NCI-H1436 (cell line): ENCODE measurements at places on chromosomes 11 and 22.

DNA sequence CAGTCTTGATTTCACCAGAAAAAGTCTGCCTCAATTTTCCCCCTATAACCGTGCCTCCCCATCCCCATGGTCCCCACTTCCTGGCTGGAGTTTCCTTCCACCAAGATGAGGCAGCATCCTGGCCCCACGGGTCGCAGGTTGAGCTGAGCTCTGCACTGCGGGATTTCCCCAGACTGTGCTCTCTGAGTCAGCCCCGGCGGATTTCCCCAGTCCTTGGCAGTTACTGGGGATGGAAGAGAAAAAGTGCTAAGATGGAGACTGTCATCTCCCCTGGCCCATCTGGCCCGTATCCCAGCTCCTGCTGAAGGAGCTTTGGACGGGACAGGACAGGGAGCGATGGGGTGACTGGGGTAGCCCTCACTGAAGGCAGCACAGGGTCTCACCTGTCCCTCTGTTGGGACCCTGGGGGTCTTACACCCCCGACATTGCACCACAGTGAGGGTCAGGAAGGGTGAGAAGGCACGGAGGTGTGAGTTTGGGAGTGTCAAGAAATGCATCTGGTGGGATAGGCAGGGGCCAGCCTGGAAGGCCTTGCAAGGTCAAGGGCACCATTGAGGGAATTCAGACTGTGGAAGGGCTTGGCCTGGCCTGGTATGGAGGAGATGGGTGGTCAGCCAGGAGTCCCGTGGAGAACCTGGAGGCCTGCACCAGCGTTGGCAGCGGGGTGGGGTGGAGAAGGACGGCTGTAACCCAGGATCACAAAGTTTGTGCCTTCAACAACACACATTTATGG lies 36.5 kb downstream of the NADSYN1 start:
- DNase-seq, result no peak

DNA sequence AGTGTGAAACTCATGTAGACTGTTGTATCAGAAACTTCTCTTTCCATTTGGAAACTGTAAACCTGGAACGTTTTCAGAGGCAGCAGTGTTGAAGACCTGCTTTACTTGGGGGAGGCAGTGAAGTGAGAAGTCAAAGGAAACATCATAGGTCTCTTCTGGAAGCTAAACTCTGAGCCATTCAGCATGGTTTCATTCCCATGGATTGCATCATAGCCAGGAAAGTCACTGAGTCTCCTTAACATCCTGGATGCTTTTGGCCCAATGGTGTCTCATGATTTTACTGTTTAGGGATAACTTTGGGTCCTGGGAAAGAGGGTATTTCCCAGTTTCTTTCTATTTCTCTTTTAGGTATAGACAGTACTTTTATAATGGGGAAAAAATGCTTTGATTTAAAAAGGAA lies 153.2 kb upstream of the E2F8 start:
- DNase-seq, result no peak

- no peak for DNase-seq
Observed at GRCh38 chr11:22392561-22392960, 54.4 kb downstream of the SLC17A6 start.

- no peak for DNase-seq
Observed at GRCh38 chr11:34977089-34977912, 60.9 kb downstream of the PDHX start.

GRCh38 chr11:60931917-60932316 lies 7.7 kb downstream of the TMEM132A start:
- no peak for DNase-seq

DNA sequence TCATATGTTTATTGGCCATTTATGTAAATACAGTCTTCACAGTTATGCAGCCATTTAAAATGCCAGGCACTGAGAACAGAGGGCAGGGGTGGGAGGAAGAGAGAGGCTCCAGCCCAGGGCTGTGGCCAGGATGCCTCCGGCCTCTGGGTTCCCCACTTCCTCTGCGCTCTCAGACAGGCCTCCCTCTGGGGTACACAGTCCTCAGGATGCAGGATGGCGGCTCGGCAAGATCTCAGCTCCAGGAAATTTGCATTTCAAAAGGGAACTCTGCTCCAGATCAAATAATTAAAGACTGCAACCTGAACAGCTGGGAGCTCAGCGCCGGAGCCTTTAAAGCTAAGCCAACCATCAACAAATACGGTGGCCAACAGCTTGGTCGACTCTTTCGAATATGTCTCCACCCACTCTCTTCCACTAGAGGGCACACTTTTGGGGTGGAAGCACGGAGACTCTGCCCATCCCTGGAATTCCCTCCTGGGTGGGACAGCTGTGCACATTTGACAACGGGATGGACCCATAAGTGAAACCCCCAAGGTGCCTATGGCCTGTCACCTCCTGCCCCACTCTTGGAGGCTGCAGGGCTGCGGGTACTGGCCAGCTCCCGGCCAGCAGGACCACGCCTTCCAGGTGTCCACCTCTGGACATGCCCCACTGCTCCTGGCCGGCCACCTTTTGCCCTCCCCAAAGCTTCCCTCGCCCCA lies 1044.7 kb downstream of the BRD1 start:
- no peak for DNase-seq

DNA sequence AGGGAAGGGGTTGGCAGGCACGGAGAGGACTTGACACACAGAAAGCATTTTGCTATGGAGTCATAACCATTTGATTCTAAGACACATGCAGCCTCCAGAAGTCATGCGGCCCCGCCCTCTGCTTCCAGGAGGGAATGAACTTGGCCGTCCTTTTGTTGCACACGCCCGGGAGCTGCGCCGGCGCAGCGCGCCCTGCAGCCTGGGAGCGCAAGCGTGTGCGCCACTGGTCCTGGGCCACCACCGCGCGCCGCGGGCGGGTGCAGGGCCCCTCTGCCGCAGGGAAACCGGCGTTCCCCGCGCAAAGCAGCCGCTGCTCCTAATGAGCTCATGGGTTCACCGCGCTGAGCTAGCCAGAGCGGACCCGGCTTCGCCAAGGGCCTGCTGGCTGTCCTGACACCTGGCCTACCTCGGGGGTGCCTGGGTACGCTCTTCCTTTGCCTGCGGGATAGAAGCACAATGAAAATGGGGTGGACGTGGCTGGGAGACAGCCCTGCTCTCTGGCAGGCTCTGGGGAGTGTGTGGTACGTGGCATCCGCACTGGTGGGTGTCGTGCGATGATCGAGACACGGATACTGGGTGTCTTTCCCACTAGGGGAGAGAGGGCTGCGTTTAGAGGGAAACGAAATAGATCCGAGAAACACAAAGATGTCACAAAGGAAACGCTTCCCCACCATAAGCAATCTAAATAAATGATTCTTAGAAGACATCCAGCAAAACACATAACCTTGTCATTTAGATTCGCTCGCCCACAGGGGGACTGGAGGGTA lies 669 bp downstream of the MICAL3 start:
- peak; percentile 25 for DNase-seq

DNA sequence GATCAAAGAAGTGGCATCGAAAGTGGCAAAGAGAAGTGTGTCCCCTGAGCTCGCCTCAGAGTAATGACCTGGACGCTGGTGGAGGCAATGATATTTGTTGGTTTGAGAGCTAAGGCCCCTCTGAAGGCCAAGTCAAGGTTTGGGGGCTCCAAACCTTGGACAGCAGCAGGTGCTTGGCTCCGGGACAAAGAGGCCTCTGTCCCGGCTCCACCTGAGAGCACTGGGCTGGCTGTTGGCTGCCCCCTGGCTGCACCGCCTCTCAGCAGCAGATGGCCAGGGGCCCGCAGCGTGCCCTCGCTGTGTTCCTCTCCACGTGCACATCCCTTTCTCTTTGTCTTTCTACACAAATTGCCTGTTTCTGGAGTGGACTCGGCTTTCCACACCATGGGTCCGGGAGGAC lies 301.3 kb downstream of the NTM start:
- no peak for DNase-seq

- no peak for DNase-seq
Observed at GRCh38 chr11:87459351-87459750, 421.6 kb downstream of the TMEM135 start.

GRCh38 chr11:119423509-119424254 lies 710 bp upstream of the THY1 start:
- no peak for DNase-seq

DNA sequence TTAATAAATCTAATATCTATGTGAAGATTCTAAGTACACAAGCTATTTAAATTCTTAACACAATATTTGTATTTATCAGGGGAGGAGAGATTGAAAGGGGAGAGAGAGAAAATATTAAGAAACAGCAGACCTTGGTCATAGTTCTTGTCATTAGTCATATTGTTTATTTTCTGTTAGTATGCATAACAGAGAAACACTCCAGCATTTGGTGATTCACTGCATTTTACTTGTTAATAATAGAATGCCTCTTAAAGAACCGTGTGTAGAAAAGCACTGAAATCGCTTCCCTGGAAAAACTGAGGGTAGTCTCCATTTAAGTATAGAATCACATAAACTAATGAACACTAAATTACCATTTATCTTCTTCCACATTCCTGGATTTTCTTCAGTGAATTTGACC lies 122.7 kb upstream of the TRPC6 start:
- DNase-seq, result no peak

- peak; percentile 63 for DNase-seq
Observed at GRCh38 chr11:17598700-17599459, 51.8 kb downstream of the OTOG start.

DNA sequence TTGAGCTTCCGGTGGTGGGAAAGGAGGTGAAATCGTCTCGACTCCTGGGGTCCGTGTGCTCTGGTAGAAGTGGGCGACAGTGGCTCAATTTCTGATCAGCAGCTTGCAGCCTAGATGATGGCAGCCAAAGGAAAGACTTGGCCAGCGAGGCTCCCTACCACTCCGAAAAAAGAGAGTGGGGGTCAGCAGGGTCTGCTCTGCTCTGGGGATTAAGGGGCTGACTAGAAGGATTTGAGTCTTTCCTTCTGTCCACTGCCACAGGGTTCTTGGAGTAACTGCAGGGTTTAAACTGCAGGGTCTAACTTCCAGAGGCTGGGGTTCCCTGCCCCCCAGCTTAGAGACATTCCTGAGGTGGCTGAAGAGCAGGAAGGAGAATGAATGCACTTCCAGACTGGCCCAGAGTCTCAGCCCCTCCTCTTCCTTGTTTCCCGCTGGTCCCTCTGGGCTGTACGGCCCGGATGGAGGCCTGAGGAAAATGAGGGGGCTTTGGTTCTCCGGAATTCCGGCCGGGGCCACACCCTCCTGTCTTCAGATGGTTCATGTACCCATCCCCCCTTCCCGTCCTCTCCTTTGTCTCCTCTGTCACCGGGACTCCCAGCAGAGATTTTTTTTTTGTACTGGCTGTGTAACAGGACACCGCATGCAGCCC lies 907 bp downstream of the SERPINH1 start:
- DNase-seq, result no peak

GRCh38 chr11:9740202-9740883 lies 76.5 kb downstream of the SWAP70 start:
- DNase-seq, result no peak

DNA sequence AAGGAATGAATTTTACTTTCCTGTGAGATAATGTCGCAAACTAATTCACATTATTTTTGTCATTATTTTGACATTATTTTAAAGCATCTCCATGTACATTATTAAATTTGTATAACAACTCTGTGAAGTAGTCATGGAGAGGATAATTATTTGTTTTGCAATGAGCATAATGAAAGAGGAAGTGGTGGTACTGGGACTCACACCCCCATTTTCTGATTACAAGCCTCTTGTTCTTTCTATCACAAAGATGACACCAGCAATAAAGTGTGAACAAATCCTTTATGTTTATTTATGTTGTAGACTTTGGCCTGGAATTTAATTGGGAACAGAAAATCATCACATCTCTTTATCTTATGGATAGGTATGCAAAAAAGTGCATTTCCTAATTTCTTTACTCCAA lies 522.6 kb downstream of the TMEM135 start:
- DNase-seq, result no peak

DNA sequence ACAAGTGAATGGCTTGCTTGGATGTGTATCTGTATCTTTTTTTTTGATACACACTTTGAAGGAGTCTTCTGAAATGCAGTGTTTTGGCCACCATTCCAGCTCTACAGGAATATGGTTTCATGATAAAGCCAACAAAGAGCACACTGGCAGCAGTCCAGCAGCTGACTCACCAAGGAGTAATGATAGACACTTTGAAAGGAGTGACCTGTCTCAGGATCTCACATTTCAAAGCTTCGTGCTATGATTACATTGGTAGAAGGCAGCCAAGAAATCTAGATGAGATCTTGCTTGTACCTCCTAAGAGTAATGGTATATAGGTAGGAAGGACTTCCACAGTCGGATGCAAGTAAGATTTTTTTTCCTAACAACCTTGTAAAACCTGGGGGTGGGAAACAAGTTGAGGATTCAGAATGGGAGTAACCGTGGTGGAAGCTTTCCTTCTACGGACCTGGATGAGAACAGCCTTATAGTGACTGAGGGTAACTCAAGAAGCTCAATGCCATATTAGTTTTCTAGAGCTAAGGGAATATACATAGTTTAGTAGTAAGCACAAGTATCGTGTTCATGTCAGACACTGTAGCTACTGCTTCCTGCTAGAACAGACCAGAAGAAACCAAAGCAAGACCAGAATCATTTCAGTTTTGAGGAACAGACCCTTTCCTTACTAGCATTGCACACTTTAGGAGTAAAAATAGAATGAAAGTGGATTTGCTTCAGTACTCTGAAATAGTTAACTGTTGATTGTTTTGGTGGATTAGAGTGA lies 25.0 kb downstream of the MTMR3 start:
- peak; percentile 43 for DNase-seq

GRCh38 chr11:945986-946385 lies 20.3 kb downstream of the AP2A2 start:
- no peak for DNase-seq

GRCh38 chr11:9787981-9788521 lies 124.2 kb downstream of the SWAP70 start:
- DNase-seq, result no peak

GRCh38 chr11:67288452-67289225 lies 464 bp upstream of the ANKRD13D start:
- DNase-seq, result peak; percentile 93

DNA sequence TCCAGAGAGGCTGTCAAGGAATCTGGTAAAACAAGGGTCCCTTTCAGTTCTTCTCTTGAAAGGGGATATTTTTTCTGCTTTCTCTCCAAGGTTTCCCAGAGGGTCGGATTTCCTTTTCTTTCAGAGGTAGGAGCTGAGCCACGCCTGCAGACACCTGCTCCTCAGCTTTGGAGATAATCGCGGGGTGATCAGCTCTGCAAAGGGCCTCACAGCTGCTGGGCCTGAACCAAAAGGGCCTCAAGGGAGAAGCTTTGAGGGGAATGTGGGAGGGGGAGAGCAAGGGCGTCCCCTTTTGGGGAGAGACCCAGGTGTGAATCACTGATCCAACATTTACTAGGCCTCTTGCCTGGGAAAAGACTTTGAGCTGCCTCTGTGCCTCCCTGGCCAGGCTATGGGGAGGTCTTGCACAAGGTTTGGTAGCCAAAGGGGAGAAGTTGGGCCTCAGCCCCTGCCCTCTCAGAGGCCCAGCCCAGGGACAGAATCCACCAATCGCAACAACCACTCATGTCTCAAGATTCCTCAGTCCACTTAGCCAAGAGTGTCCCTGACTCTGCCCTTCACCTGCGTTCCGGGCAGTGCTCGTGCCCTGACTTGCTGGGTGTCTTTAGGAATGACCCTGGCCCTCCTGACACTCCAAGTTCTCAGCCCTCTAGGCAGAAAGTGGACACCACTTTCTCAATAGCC lies 14.0 kb upstream of the TP53I11 start:
- DNase-seq, result peak; percentile 90

GRCh38 chr22:25202290-25202921 lies 2.7 kb downstream of the CRYBB3 start:
- peak; percentile 73 for DNase-seq
